ENCODE measurements at places on chromosomes 12 and 14.

DNA sequence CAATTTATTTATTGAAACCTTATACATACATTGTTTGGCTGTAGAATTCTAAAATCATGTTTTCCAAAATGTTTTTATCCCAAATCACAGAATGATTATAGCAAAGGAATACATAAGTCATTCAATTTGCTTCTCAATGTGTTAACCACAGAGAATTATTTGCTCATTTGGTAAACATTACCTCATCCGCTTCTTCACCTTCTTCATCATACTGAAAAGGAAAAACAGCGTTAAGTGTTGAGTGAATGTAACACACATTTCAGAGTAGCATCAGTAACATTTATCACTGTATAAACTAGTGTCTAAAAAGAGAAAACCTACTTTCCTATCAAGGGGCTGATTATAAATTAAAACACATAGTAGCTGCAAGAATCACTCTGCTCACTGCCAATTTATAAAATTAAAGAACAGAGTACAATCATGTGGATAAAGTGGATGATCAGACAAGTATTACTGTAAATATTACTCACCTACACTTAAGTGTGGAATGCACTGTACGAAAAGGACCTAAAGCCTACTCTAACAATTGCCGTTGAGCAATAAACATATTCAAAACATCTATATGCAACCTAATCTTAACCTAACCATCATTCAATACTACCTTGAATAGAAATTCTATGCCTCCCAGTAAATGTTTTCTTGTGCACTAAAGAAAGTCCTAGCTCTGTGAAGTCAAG lies 18.1 kb upstream of the PHLDA1 start:
- DNase-seq: no peak

GRCh38 chr14:90455100-90455571 lies 58.3 kb downstream of the CALM1 start:
- no peak for DNase-seq

- DNase-seq: no peak
Measured at GRCh38 chr12:95257541-95257940, 39.9 kb downstream of the VEZT start.

DNA sequence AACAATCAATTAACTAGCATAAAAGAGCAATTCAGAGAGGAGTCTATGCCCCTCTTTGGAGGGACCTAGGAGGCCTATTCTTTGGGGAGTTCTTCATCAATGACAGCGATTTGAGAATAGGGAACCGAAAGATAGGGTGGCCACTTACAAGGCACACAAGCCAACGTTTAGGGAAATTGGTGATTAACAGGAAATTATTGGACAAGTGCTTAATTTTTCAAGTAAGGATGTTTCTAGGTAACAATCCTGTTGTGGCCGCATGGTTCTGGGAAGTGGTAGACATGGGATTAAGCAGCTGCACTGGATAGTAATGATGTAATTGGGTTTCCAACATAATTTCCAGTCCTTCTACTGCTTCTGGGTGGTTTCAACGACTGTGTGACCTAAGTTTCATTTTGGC lies 83.2 kb downstream of the HMGA2 start:
- DNase-seq: no peak

DNA sequence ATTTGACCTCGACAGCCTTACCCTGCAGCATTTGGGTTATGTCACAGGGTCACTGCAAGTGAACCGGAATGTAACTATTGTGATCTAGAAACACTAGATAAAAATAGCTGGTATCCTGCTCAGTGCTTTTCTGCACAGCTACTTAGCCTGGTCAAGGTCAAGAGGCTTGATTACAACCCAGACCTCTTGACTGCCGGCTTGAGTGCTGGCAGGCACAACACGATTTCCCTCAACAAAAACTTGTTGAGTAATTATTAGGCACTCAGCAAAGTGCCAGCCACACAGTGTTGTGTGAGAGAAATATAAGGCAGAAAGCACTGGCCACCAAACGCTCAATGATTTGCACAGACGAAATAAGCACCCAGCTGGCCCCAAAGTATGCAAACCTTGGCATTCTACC lies 156.7 kb downstream of the NUAK1 start:
- no peak for DNase-seq

DNA sequence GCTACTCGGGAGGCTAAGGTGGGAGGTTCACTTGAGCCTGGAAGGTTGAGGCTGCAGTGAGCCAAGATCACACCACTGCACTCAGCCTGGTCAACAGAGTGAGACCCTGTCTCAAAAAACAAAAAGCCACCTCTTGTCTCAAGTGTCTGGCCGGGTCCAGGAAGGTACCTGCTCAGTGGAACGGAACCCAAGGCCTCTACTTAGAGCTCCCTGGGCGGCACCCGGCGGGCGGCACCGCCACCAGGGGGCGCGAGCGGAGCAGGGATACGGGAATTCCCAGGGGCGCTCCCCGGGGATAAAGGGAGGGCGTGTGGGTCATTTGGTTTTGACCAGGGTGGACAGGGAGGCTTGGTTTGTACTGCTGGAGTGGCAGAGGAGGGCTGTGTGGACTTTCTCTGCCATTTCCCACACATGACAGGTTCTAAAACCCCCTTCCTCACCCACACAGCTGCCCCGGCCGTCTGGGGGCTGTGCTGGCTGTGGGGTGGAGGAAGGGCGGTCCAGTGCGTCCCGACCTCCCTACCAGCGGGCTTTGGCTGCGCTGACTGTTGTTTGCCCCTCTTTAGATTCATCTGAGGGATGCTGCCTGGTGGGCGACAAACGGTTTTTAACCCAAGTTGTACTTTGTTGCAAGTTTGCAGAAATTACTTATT lies 91.4 kb downstream of the SETD3 start:
- no peak for DNase-seq

DNA sequence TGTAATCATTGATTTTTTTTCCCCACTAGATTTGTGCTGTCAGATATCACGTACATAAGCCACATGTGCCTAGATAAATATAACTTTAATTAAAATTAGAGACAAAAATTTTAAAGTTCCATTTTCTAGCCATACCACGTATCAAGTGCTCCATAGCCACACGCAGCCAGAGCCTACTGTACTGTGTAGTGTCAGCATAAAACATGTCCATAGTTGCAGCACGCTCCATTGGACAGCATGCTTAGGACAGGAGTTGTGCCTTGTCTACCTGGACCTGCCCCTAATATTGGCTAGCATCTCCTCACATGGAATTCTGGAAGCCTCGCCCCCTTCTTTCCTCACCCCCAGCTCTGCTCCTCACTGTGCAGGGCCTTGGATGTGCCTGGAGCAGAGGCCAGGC lies 116.5 kb downstream of the SRGAP1 start:
- no peak for DNase-seq

DNA sequence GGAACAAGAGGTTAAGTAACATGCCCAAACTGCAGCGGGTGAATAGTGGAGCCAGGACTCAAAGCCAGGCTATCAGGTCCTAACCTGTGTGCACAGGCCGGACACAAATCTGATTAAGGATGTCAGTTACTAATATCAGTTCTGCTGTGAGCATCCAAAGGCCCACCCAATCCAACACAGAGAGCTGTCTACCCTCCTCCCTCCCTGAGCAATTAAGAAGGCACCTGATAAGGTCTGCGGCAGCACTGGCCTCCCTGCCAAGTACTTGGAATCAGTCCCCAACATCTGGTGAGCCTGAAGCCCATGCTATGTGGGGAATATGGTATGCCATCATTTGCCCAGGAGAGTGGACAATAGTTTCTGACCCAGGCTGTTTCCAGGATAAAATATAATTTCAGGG lies 3.9 kb downstream of the HEBP1 start:
- DNase-seq: no peak

GRCh38 chr12:70842136-70842535 lies 78.4 kb downstream of the PTPRR start:
- no peak for DNase-seq

- no peak for DNase-seq
Measured at GRCh38 chr12:5078423-5078822, 34.7 kb downstream of the KCNA5 start.

GRCh38 chr12:123134826-123135225 lies 16.1 kb downstream of the PITPNM2 start:
- DNase-seq: no peak

- no peak for DNase-seq
Measured at GRCh38 chr12:7591531-7591930, 74.2 kb downstream of the APOBEC1 start.

GRCh38 chr14:68705741-68706283 lies 87.1 kb downstream of the ZFP36L1 start:
- DNase-seq: no peak

DNA sequence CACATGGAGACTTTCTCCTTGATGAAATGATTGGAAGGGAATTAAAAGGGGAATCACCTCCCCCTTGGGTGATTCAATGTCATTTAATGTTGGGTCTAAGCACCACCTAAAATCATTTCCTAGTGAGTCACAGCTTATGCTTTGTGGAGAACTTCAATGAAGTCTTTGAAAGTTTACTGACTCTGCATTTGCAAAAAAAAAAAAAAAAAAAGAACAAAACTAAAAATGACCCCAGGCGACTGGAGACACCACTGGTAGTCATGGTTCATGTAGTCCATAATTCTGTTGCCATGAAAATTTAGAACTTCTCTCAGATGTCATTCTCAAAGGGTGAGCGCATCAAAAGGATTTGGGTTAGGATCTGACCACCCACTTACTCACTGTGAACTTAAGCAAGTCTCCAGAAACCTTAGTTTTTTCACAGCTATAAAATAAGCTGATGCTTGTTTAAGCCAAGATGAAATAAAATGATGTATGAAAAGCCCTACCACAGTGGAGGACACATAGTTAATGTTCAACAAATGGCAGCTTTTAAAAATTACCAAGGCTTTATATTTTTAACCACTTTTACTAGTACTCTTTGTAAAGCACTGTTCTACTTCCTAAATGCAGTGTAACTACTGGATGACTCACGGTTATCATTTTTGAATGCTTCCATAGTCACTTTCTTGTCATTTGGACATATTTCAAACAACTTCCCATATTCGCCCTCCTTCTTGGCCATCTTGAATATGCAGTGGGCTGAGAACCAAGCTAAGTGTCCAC lies 18.1 kb upstream of the KSR2 start:
- DNase-seq: peak; percentile 57

GRCh38 chr14:34003691-34004090 lies 52.8 kb upstream of the EGLN3 start:
- DNase-seq: no peak

GRCh38 chr12:25792031-25792430 lies 166.5 kb upstream of the RASSF8 start:
- peak; percentile 46 for DNase-seq

GRCh38 chr12:21144309-21144708 lies 13.3 kb downstream of the SLCO1B1 start:
- no peak for DNase-seq

GRCh38 chr12:6343518-6343917 lies 1.6 kb upstream of the TNFRSF1A start:
- no peak for DNase-seq

DNA sequence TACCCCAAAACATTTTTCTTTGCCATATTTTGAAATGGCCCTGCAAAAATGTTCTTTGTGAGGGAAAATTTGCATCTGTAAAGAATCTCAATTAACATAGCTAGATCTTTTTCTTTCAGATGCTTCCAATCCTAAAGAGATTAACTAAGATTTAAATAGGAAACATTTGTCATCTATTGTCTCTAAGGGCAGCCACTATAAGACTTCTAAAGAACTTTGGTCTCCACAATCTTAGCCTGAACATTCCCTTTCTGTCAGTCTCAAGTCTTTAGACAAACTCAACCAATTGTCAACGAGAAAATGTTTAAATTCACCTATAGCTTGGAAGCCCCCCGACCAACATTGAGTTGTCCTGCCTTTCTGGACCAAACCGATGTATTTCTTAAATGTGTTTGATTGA lies 71.1 kb upstream of the RASSF8 start:
- DNase-seq: no peak

GRCh38 chr12:3607039-3607720 lies 116.2 kb downstream of the PRMT8 start:
- no peak for DNase-seq

GRCh38 chr14:69531135-69531534 lies 43.5 kb downstream of the CCDC177 start:
- DNase-seq: no peak
